ENCODE measurements at places on chromosomes 13 and 19.

DNA sequence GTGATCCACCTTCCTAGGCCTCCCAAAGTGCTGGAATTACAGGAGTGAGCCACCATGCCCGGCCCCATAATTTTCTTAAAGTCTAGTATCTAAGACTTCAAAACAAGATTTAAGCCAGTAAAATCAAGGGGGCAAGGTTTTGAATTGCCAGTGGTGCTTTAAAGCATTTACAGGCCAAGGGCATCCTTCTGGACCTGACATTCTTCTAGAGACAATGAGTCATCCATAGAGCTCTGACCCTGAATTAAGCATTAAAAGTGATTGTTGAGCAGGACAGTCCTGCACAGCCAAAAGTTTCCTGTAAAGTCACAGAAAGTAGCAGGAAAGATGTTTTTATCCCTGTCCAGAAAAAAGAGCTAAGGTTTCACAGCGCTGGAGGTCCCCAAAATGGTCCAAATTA is 50.9 kb upstream of the ATP12A start:
- no peak for DNase-seq

- DNase-seq = no peak
Observed at GRCh38 chr19:13074378-13074777, 28.3 kb downstream of the LYL1 start.

- DNase-seq = no peak
Observed at GRCh38 chr19:3538258-3538929, 580 bp upstream of the TEKTIP1 start.

DNA sequence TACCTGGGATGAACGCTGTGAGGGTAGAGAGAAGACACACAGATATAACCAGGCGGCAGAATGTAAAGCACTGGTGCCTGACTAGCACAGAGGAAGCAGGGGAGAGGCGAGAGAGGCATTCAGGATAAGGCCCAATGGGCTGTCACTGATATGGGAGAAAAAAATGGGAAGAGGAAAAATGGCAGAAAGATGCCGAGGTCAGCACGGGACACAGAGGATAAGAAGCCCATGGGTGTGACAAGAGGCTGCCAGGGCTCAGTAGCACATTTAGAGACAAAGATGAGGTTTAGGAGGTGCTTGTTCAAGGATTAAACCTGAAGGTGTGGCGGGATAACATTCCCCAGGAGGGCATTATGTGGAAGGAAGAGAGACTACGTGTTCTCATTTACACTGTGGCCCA is 5.6 kb downstream of the SMG9 start:
- no peak for DNase-seq

- no peak for DNase-seq
Observed at GRCh38 chr13:46541210-46541609, 11.8 kb upstream of the LRCH1 start.

GRCh38 chr13:98526182-98526512 is 50.8 kb downstream of the STK24 start:
- no peak for DNase-seq

DNA sequence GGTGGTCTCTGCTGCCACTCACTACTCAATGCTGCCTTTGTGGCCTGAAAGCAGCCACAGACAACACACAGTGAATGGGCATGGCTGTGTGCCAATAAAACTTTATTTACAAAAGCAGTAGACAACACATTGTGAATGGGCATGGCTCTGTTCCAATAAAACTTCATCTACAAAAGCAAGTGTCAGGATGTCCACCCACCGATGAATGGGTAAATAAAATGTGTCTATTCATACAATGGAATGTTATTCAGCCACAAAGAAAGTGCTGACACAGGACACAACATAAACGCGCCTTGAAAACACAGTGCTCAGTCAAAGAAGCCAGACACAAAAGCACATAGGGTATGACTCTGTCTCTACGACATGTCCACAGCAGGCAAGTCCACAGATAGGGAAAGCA is 20.1 kb downstream of the ZSCAN5A start:
- no peak for DNase-seq

- no peak for DNase-seq
Observed at GRCh38 chr19:18391509-18392075, 5.6 kb downstream of the GDF15 start.

GRCh38 chr19:15516363-15516762 is 8.0 kb downstream of the CYP4F22 start:
- no peak for DNase-seq

GRCh38 chr13:47813718-47814117 is 187.4 kb downstream of the SUCLA2 start:
- no peak for DNase-seq

DNA sequence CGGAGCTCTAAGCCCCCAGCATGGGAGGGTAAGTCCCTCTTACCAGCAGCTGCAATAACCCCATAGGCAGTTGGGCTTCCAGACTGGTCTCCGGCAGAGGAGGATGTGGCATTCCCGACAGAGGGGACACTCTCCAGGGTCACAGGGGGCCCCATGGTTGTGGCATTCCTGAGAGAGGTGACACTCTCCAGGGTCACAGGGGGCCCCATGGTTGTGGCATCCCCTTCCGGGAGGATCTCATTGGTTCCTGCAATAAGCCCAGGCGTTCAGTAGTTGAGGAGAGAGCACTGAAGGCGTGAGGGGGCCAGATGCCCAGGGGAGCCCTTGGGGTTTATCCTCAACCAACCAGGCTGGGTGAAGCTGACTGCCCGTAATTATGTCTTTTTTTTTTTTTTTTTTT is 5.4 kb downstream of the CD320 start:
- DNase-seq = no peak

- no peak for DNase-seq
Observed at GRCh38 chr13:20964904-20965303, 62.4 kb upstream of the XPO4 start.

- no peak for DNase-seq
Observed at GRCh38 chr13:95920485-95920884, 132.7 kb downstream of the UGGT2 start.

DNA sequence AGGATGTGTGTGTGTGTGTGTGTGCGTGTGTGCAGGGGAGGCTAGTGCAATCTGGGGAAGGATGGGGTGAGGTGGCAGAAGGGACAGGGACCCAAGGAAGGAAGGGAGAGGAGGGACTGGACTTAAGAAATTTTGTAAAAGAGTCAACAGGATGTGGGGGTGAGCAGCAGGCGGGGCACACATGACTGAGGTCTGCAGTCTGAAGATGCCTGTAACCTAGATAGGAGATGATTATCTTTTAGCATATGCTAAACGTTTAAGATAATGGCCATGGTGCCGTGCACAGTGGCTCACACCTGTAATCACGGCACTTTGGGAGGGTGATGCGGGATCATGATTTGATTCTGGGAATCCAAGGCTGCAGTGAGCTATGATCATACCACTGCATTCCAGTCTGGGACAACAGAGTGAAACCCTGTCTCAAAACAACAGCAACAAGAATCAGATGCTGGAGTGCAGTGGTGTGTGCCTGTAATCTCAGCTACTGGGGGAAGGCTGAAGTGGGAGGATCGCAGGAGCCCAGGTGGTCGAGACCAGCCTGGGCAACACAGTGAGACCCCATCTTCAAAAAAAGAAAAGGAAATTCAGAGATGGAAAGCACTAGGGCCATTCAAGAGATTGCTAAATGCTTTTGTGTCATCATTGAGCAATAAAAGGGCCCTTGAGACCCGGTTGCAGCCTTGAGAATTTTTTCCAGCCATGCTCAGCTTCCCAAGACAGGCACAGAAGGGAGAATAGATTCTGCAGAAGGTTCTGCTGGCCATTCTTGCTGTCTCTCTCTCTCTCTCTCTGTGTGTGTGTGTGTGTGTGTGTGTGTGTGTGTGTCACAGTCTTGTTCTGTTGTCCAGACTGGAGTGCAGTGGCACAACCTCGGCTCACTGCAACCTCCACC is 3.8 kb upstream of the ZNF414 start:
- no peak for DNase-seq

- no peak for DNase-seq
Observed at GRCh38 chr19:14059093-14059480, 2.8 kb downstream of the PALM3 start.

DNA sequence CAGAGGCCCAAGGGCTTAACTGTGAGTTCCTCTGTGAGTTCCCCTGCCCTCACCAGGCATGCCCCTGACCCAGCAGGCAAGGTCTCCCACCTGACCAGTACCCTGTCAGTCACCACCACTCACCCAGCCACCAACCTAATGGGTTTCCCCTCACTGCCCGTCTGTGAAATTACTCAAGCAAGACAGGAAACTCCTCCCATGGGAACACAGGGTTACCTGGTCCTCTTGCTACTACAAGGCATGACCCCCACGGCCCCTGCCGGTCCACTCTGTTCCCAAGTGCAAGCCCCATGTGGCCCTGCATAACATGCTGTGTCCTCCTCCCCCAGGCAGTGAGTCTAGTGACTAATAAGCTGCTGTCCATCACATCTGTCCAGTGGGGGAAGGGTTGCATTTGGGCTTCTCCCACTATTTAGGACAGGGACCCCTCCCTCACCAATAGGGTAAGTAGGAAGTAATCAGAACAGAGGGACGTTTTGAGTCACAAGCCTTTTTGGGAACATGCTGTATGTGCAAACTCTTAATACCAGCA is 8.0 kb upstream of the DHRS12 start:
- no peak for DNase-seq

DNA sequence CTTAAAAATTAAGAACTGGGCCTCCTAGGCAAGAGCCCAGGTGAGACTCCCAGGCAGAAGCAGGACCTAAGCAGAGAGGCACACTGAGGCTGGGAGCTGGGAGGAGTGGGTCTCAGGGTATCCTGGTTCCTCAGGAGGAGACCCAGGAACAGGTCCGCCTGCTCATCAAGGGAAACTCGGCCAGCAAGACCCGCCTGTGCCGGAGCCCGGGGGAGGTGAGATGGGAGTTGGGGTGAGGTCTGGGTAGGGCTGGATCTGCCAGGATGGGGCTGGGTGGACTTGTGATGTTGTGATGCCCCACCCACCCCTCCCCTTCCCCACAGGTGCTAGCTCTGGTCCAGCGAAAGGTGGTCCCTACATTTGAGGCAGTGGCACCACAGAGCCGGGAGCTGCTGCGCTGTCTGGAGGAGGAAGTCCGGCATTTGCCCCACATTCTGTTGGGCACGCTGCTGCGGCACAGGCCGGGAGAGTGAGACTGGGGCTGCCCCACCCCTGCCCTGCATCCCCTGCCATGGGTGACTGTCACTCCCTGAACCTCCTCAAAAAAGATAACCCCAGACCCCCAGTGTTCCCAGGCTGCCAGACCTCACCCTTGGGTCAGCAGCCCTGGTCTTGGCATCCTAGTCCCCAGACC is 6.9 kb downstream of the HAUS5 start:
- DNase-seq = no peak

DNA sequence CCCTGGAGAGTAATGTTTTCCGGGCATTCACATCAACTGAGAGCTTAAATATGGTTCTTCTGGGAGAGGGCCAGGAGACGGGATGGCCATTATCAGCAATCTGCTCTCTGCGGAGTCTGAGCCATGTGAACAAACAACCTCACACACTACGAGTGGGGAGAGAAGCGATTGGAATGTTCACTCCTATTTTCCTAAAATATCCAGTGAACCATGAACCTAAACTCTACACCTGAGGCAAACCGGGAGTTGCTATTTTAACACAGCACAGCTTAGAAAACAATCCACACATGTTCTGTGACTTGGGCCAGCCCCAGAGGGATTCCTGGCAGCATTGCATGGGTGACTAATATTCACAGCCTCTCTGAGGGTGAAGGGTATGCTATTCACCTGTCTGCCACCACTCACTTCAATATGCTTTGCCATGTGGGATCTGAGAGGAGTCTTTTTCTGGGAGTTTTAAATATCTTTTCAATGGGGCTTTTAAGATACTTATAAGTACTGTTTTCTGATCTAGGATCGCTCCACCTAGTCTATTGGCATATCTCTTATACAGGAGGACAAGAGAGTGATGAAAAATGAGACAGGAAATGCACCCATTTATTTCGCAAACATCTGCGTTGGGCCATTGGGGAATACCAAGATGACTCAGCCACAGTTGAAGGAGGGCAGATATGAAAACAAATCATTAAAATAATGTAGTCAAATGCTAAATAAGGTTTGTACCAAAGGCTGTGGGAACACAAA is 72.6 kb upstream of the SERP2 start:
- no peak for DNase-seq

DNA sequence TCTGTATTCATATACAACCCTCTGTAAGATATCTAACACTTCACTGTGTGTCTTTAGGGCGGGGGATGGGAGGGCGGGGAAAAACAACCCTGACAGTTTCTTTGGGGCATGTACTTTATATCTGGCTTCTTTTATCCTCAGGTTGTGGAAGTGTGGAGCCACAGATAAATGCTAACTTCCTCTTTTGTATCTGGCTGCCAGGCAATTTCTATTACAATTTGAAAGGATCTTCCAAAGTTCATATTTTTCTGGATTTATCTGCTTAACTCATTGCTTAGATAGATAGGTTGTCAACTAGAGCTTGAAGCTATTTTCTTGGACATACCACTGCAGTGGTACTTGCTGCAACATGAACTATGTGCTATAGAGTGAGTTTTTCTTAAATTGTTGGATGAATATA is 393.0 kb downstream of the LMO7 start:
- no peak for DNase-seq

- DNase-seq = no peak
Observed at GRCh38 chr19:55508120-55508519, 19.9 kb downstream of the SSC5D start.

- peak; percentile 51 for DNase-seq
Observed at GRCh38 chr13:39144941-39145533, 106.8 kb downstream of the NHLRC3 start.

GRCh38 chr13:31227063-31227462 is 27.3 kb downstream of the B3GLCT start:
- DNase-seq = no peak

- DNase-seq = no peak
Observed at GRCh38 chr13:58025821-58026220, 394.3 kb downstream of the PCDH17 start.

GRCh38 chr19:24101459-24102115 is 14.6 kb downstream of the ZNF254 start:
- no peak for DNase-seq

GRCh38 chr13:95298971-95299621 is 2.2 kb downstream of the ABCC4 start:
- peak; percentile 53 for DNase-seq

GRCh38 chr19:18271433-18271841 is 2.8 kb downstream of the IQCN start:
- DNase-seq = no peak

DNA sequence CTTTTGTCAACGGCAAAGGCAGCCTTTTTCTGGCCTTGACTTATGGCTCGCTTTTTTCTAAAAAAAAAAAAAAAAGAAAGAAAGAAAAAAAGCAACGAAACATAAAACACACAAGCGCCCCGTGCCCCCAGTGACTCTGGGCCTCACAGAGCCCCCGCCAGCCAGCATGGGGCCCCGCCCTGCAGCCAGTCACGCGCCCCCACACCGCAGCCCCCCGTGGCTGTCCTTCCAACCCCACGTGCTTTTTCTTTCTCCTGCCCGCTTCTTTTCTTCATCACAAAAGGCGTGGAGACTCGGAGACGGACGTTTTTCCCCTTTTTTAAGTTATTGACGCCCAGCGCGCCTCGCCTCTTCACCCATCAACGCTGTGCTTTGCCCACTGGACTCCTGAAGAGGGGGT is 14.4 kb upstream of the GNA15 start:
- no peak for DNase-seq

- no peak for DNase-seq
Observed at GRCh38 chr19:14439014-14439413, 5.9 kb downstream of the PKN1 start.

GRCh38 chr19:20470345-20471135 is 95.0 kb downstream of the ZNF737 start:
- DNase-seq = no peak

Data from hepatic stellate cell (primary cell).